ENCODE measurements at places on chromosomes 6 and 20.
A peak's percentile ranks its signal among the peaks of the same experiment; 100 is the strongest.

GRCh38 chr6:327538-328116 is 35.3 kb downstream of the DUSP22 start:
- no peak for DNase-seq

DNA sequence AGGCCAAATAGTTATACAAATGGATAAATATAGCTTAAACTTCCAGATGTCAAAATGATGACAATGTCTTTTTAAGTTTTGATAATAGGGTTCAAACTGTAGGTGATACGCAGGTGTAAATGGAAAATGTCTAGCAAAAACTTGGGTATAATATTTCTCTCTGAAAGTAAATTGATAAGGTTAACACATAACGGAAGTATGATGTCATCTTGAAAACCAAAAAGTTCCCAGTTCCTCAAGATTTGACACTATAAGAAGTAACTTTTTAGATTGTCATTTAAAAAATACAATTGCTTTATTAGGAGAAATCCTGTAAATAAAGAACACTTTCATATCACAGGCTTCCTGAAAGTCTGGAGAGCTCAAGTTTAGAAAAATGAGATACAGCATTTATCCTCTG is 483.4 kb downstream of the FRK start:
- no peak for DNase-seq

DNA sequence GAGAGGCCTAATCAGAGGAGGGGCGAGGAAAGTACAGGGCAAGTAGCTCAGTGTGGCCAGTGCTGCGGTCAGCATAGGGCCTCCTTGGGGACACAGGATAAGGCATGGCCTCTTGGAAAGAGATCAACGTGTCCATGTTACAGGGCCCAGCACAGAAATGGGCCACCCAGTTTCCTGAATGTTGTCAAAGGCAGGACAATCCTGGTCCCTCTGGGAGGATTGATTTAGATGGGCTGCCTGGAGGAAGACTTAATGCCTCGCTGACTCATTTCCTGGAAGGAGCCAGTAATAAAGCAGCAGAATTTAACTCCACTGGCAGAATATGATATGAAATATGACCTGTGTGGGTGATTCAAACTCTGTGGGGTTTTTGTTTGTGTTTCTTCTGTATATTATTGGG is 16.6 kb downstream of the DDO start:
- peak; percentile 24 for DNase-seq

GRCh38 chr20:40319741-40320516 is 369.1 kb downstream of the MAFB start:
- DNase-seq: no peak

- peak; percentile 76 for DNase-seq
These were observed 91.8 kb upstream of the NHSL1 start for GRCh38 chr6:138590796-138591709.

DNA sequence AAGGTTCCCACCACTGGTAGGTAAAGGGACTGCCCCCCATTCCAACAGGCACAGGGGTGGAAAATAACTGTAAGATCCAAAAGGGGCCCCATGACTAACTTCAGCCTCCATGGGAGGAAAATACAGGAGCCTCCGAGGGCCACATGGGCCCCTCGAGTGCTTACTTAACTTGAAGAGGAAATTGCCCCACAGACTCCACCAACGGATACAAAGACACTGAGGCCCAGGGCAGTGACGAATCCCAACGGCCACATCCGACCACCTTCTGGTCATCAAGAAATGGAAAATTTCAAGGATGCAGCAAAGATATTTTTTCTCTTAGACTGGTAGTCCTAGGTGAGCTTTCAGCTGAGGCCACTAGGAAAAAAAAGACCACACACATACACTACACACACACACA is 116.0 kb upstream of the MRPS10 start:
- DNase-seq: no peak

GRCh38 chr6:137927777-137928218 is 60.7 kb downstream of the TNFAIP3 start:
- peak; percentile 2 for DNase-seq

- DNase-seq: no peak
These were observed 26.2 kb upstream of the TCFL5 start for GRCh38 chr20:62887860-62888239.

GRCh38 chr6:1486387-1486786 is 97.0 kb downstream of the FOXF2 start:
- DNase-seq: no peak
